ENCODE measurements at places on chromosomes 1 and 21.

DNA sequence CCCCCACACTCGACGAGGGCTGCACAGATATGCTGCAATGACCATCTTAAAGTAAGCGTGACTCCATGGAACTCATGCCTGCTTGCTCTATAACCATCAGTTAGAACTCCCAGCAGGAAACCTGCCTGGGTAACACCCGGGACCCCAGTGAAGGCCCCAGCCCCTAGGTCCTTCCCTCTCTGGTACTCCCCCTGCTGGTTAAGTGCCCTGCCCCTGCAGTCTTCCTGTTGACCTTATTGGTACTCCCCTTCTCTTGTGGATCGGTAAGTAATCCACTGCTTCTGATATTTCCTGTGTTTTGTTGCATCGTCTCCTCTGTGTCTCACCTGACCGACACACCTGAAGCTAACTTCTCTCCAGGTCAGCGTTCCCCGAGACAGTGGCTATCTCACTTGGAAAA, 104.8 kb upstream of the COG2 start:
- no peak for DNase-seq

DNA sequence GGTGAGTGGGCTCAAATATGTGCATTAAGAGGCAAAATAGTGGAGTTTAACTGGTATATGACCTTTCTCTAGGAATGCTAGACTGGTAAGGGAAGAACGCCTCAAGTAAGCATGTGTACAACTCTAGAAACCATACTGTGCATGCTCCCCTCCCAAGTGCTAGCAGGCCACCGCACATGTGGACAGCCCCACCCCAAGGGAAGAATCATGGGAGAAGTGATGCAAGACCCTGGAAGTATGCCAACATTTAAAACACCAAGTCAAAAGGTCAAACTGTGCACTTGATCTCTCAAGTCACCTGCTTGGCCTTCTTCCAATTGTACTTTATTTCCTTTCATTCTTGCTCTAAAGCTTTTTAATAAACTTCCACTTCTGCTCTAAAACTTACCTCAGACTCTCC, 120.4 kb downstream of the WDR3 start:
- DNase-seq, result no peak

GRCh38 chr1:1360506-1361169, 2.3 kb upstream of the MXRA8 start:
- DNase-seq, result no peak

GRCh38 chr1:79827446-79827845, 820.9 kb upstream of the ADGRL4 start:
- DNase-seq, result no peak

GRCh38 chr1:25896266-25896665, 10.0 kb downstream of the STMN1 start:
- no peak for DNase-seq

DNA sequence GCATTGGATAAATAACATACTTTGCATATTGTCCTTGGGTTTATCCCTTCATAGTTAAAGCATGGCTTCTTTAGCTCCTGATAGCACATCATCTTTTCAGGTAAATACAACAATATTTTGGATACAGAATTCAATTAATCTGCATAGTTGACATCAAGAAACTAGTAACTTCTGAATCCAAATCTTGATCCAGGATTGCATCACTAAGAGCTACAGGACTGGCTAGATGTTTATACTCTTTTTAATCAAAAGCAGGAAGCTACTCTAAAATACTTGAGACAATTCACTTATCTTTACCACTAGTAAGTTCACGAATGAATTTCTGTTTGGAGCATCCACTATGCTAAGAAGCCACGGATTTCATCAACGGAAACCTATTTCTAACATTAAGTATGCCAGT, 54.2 kb upstream of the SLC44A3 start:
- no peak for DNase-seq

DNA sequence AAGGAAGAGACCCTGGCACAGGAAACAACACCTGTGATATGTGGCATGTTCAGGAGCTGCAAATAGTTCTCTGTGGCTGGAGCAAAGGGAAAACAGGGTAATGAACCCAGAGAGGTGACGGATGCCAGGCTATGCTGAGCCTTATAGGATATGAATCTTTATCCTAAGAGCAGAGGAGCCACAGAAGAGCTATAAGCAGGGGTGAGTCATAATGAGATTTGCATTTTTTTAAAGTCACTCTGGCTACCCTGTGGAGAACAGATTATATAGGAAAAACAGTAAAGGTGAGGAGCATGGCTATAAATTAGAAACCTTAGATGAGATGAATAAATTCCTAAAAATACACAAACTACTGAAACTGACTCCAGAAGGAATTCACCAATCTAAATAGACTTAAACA, 12.8 kb upstream of the MPL start:
- no peak for DNase-seq

GRCh38 chr1:152440635-152441471, 26.8 kb upstream of the CRNN start:
- DNase-seq, result peak; percentile 48

GRCh38 chr1:60848583-60849188, 233.7 kb upstream of the NFIA start:
- no peak for DNase-seq

All from naive B cell (primary cell).